Right renal pelvis (tissue), 4 donors: ENCODE measurements at places on chromosomes 1 and 21. TPM values are rescaled to one million over a fixed set of nuclear protein-coding genes. Genes with fewer than 3 reads are reported as not detected.
A peak's percentile ranks its signal among the peaks of the same experiment; 100 is the strongest.

Gene G0S2
- 14.5 TPM for polyA plus RNA-seq

Gene MAN1C1
- polyA plus RNA-seq = 18.5 TPM

Gene LEFTY2
- 1.0 TPM for polyA plus RNA-seq

Gene ANKRD45
- 6.3 TPM for polyA plus RNA-seq

Gene NID1
- polyA plus RNA-seq = 200 TPM

Gene RGS18
- 3.0 TPM for polyA plus RNA-seq

Gene ZNF678
- polyA plus RNA-seq = 17.0 TPM

GRCh38 chr1:202154766-202155477 lies 5.5 kb downstream of the PTPN7 start:
- DNase-seq = peak; percentile 65

GRCh38 chr1:192951691-192952460 lies 107.3 kb downstream of the UCHL5 start:
- DNase-seq = peak; percentile 29

GRCh38 chr1:103448560-103448959 lies 76.9 kb upstream of the RNPC3 start:
- DNase-seq = no peak

DNA sequence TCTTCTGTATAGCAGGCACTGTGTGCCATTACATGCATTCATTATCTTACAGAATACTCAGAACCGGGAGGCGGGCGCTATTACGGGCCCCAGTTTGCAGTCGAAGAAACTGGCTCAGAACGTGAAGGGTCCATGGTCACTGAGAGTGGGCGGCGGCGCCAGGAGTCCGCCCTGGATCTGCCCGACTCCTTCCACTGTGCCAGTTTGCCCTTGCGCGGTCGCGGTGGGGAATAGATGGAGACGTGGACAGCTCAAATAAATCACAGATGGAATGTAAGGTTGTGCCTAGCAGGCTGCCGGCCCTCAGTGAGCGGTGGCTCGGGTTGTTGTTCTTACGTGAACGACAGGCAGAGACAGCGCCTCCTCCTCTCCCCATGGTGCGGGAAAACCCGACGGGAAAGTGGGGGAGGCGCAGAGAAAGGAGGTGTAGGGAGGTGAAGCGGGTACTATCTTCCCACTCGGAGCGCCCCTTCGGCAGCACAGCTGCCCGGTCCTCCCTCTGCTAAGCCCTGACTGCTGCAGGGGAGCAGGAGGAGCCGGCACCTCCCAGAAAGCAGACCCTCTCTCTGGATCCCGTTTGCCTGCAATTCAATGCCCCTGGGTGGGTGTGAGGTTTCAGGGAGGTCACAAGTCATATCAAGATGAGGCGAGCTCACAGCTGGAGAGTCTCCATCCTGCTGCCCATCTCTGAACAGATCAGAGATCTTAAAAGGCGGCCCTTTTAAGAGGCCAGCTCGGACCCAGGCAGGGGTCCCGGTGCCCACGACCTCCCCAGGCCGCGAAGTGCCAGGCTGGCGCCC lies 1.1 kb downstream of the COL9A2 start:
- DNase-seq = peak; percentile 18

DNA sequence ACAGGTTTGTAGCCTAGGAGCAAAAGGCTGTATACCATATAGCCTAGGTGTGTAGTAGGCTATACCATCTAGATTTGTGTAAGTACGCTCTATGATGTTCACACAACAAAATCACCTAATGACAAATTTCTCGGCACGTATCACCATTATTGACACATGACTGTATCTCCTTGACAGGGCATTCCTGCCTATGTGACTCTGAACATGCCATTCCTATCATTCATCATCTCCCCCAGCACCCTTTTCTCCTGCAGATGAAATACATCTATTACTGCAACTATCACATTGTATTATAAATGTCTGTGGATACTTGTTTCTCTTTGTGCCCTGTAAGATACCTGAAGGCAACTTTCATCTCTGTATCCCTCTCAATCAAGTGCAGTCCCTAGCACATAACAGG lies 29.9 kb downstream of the TP53BP2 start:
- no peak for DNase-seq

GRCh38 chr1:111955755-111956154 lies 33.7 kb downstream of the KCND3 start:
- DNase-seq = no peak

DNA sequence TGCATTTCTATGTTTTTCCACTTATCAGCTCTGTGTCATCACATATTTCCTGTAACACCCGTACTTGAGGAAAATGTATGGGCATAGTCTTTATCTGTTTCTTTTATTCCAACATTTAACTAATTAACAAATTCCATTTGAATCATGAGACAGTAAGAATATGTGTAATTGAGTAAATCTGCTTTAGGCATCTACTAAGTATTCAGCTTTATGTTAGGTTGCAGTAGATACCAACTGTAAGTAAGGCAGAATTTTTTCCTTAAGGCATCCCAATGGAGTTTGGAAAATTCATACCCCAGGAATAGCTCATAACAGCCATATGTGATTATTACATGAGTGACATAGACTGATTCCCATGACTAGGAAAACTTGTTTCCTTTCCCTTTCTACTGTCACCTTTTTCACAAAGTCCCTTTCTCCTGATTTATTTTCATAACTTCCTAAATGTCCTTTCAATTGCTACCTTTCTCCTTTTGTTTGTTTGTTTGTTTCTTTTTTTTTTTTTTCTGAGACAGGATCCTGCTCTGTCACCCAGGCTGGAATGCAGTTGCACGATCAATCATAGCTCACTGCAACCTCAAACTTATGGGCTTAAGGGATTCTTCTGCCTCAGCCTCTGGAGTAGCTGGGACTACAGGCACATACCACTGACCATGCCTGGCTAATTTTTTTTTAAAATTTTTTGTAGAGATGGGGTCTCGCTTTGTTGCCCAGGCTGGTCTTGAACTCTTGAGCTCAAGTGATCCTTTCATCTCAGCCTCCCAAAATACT lies 59.8 kb upstream of the CACYBP start:
- no peak for DNase-seq

DNA sequence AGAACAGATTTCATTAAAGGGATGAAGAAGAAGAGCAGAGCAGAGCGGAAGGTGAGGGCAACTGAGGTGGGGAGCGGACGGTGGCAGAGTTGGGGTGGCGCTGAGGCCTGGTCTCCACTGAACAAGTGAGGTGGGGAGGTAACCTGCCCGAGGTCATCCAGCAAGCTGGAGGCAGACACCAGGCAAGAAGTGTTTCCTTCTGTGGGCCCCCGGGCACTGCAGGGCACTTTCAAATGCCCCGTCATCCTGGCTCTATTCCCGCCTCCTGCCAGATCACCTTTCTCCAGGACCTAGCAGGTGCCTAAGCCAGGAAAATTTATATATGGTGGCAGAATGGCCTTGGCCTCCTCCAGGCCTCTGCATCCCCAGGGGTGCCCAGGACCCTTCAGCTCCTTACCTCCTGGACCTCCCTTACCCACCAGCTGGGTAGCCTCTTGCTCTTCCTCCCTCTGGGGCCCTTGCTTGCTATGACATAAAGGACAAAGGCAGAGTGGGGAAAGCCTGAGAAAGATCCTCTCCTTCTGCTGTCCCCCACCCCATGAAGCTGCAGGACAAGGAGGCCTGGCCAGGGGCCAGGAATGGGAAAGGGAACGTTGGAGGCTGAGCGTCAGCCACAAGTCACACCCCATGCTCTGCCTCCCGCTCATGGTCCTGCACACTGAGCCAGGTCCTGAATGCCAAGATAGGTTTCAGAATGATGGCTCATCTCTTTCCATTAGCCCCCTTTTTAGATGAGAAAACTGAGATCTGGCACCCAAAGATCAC lies 29.0 kb downstream of the VWA5B1 start:
- DNase-seq = no peak

DNA sequence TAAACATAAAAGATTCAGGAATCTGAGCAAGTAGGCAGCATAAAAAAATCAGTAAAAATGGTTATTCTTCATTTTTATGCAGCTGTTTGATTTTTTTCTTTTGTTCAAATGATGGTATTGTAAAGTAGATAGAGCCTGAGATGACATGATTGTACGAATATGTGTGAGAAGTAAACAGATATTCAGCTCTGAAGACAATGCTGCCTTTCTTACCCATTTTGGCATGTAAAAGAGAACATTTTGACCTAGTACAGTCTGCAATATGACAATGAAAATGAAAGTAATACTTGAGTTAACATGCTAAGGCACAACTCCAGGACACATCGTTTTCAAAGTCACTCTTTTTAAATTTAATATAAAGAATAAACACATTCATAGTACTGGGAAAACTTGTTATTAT lies 95.7 kb upstream of the NCAM2 start:
- DNase-seq = no peak

DNA sequence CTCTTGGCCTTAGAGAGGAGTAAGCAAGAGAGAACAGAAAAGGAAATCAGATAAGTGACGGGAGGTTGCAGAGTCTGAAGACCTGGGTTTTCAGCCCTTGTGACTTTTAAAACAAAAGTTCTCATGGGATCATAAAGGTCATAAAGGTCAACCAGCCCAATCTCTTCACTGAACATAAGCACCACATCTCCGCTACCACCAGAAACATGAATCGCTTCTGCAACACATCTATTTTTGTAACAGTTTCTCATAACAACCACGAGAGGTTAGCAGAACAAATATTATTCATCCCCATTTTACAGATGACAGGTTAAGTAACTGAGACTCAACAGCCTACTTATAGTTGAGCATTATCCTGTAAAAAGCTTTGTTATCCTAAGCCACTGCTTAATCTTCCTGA lies 5.9 kb downstream of the TRAPPC3 start:
- DNase-seq = no peak

DNA sequence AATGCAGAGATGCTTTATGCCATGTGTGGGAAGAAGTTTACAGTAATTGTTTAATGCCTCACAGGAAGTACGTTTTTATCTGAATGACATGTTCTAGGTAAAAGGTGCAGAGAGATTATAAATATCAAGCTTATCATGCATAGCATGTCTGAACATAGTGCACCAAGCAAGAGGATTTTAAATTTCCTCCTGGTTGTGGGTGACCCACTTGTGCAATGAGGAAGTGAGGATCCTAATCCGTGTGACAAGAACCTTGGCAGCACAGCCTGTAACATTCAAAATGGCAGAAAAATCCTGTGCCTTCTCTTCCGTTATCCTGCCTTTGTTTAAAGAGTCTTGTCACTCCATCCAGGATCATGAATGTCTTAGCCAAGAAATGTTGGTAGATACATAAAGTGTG lies 75.6 kb downstream of the PLA2G4A start:
- no peak for DNase-seq

DNA sequence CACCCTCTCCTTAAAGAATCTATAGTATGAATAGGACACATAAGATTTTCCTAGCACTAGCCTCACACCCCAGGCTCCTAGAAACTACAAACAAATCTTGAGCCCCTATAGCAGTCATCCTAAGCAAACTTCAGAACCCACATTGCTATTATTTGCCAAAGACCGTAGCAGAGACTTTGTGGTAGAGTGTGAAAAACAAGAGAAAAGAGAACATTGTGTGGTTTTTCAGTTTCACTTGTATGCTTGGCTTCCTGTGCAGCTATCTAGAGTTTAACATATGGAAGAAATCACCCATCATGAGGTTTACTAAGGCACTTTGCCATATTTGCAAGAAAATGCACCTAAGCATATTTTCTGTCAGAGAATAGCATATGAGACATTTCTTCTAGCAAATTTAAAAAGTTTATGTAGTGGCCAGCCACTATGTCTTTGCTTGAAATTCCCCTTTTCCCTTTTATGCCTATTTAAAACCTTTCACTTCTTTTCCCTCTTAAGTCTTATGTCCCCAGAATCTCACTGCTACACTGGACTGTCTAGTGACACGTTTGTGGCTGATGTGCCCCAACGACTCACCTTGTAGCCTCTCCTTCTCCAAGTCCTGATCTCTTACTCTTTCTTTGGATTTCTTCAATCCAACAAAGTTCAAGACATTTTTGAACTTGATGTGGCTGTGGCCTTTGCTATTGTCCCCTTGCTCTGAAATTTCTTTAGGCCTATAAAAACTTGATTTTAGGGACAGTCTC lies 25.6 kb downstream of the CCDC190 start:
- DNase-seq = no peak

GRCh38 chr1:111140680-111140967 lies 601 bp downstream of the CEPT1 start:
- no peak for DNase-seq

DNA sequence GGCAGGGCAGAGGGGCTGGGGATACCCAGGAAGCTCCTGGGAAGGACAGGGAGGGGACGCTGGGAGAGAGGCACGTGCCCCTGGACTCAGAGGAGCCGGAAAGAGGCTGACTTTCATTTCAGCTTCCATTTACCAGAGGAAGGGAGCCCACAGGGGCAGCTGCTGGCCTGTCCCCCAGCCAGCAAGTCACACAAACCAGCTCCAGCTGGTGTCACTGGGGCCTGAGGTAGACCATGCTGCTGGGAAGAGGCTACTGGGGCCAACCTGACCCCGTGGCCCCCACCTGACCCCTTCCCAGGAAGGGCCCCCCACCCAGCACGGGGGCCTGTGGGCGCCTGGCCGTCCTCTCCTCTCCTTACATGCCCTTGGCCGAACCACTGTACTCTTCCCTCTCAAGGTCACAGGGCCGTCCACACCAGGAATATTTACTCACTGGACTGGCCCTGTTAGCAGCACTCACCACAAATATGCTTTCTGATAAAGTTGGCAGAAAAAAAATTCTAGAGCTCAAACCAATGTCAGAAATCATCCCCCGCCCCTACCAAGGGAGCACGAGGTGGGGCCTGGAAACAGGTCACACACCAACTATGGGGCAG lies 110.5 kb downstream of the CASZ1 start:
- DNase-seq = no peak

DNA sequence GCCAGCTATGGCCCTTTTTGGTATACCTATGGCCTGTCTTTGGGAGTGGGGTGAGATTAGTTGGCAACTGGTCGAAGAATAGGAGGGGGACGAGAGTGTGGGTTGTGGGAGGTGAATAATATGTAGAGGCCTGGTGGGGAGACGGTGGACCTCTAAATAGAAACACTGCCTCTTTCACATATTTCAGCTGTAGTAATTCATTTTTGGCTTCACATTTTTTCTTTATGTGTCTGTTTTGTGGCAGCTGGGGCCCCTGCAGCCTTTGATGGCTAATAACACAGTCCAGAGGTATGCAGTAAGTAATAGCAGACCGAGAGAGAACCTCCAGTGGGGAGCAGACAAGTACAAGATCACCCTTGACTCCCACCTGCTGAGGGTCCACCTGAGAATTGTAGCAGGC lies 75.9 kb downstream of the HLX start:
- DNase-seq = no peak

DNA sequence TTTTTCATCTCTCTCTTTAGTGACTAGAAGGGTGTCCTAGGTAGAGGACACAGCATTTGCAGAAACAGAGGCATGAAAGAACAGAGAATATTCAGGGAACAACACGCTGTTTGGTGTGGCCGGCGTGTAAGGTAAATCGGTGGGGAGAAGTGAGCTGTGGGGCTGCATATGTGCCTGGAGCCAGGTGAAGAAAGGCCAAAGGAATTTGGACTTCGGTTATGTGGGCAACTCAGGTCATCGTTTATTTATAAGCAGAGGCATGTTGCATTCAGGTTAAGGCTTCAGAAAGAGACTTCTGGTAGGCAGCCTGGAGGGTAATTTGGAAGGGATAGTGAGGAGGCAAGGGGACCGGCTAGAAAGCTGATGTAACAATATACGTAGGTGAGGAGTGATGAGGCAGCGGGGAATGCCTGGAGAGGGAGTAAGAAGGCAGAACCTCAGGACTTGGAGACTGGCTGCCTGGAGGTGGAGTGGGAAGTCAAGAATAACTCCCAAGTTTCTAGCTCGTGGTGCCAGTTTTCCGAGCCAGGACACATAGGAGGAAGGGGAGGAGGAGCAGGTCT lies 64.1 kb upstream of the ACOT11 start:
- no peak for DNase-seq
